HTR-8/SVneo (cell line): ENCODE measurements at places on chromosomes 4 and X.
A peak's percentile ranks its signal among the peaks of the same experiment; 100 is the strongest.

- no peak for DNase-seq
Observed at GRCh38 chr4:27759611-27760575, 899.3 kb downstream of the STIM2 start.

DNA sequence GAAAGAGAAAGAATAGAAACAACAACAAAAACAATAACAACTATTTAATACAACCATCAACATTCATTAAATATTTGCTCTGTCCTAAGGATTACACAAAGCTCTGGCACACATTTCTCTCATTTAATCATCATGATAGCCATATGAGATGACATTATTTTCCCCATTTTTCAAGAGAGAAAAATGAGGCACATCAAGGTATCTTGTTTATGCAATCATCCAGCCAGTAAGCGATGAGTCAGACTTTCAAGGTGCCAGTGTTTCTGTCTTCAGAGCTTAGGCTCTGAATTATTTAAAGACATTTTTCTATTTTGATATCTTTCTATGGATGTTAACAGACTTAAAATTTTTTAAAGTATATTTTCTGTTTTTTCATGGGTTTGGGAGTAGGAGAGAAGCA, 541.8 kb upstream of the SMIM31 start:
- peak; percentile 10 for DNase-seq

DNA sequence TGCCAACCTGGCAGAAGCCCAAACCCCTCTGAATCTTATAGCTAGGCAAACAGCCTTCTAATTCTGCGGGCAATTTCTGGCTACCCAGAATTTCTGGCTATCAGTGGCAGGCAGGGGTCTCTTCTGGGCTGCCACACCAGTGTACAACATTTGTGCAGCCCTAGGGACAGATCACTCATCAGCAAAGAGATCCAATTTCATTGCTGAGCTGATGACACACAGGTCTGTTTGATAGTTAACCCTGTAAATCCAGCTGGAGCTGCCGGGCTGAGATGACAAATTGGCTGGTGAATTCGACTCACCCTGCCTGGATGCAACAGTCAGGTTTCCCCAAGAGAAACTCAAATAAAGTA, 2.4 kb downstream of the MID1 start:
- DNase-seq = peak; percentile 25

- peak; percentile 4 for DNase-seq
Observed at GRCh38 chrX:100413229-100413628, 3.2 kb upstream of the PCDH19 start.

DNA sequence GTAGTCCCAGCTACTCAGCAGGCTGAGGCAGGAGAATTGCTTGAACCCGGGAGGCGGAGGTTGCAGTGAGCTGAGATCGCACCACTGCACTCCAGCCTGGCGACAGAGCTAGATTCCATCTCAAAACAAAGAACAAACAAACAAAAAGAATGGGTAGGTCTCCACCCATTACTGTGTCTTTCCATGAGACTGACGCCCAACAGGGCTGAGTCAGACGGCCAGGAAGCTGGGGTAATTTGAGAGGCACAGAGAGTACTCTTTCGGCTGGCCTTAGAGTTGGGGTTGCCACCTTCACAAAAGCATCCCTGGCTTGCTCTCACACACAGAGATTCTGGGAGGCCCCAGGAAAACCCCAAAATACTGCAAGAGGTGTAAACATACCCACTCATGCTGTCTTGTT, 72.0 kb upstream of the DHRSX start:
- no peak for DNase-seq

DNA sequence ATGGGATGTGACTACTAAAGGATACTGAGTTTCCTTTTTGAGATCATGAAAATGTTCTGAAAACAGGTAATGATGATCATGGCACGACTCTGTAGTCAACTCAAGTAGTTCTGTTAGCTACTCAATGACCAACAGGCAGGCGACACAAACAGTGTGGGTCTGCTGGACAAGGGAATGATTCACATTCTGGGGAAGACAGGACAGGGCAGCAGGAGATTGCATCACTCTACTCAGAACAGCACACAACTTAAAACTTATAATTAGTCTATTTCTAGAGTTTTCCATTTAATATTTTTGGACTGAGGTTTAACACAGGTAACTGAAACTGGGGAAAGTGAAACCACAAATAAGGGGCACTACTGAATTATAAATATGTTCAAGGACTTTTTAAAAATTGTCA, 365.2 kb downstream of the PRDM5 start:
- no peak for DNase-seq

GRCh38 chr4:78669453-78669852, 106.7 kb upstream of the BMP2K start:
- no peak for DNase-seq

DNA sequence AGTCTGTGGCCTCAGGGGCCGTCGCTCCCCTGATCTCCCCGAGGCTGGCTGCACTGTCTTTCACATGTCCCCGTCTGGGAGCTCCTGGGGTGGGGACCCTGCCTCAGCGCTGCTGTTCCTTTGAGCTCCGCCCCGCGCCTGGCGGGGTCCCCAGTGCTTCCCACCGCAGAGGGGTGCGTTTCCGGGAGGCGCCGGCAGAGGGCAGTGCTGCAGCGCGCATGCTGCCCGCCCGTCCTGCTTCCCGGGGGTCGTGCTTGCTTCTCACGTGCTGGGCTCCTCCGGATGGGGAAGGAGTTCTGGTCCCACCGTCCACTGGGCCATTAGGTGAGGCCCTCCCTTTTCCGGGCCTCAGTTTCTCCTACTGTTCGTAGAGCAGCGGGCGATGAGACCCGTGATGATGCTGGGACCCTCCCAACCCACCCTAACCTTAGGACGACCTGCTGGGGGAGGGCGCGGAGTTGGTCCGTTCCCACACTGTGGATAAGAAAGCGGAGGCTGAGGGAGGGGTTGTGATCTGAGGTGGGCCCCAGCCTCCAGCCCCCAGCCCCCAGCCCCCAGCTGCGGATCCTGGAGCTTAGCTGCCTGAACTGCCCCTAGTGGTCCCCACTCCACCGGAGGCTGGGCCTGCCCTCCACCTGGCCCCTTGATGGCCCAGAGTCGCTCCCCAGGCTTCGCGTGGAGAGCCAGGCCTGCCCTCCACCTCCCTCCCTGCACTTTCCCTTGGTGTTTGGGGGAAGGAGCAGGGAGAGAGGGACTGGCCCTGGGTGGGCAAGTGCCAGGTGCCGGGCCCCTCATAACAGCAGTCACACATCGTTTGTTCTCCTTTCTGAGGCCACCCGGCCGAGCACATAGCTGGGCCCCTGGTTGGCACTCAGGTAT, 15.3 kb downstream of the CPZ start:
- DNase-seq = no peak

- peak; percentile 17 for DNase-seq
Observed at GRCh38 chrX:155068165-155068564, 2.8 kb downstream of the CMC4 start.

- DNase-seq = peak; percentile 75
Observed at GRCh38 chrX:13487731-13488505, 81.5 kb upstream of the EGFL6 start.

GRCh38 chr4:2009651-2010233, 968 bp upstream of the NELFA start:
- DNase-seq = peak; percentile 59

DNA sequence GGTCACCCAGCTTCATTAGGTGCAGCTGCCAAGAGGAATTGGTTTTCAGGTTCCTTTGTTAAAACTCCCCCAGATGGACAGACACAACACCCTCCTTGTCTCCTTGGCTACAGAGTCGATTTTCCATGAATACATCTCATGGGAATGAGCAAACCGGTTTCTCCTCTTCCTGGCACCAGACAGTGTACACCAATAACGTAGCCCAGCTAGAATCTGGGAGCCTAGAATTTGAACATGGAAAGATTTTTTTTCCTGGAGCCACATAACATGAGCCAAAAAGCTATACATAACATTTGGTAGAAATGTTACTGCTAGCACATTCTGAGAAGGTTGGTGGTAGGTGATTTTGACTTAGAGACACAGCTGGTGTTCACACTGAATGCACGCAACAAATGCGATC, 62.9 kb upstream of the SLC34A2 start:
- no peak for DNase-seq

- DNase-seq = no peak
Observed at GRCh38 chr4:83603129-83603528, 67.2 kb downstream of the GPAT3 start.

DNA sequence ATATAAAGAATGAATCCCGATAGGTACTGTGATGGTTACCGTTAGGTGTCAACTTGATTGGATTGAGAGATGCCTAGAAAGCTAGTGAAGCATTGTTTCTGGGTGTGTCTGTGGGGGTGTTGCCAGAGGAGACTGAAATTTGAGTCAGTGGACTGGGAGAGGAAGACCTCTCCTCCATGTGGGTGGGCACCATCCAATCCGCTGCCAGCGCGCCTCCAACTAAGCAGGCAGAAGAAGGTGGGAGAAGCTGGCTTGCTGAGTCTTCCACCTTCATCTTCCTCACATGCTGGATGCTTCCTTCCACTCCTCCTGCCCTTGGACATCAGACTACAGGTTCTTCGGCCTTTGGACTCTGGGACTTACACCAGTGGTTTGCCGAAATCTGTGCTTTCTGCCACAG, 40.1 kb downstream of the WFS1 start:
- no peak for DNase-seq

- peak; percentile 22 for DNase-seq
Observed at GRCh38 chr4:138259271-138259670, 17.1 kb upstream of the SLC7A11 start.

- no peak for DNase-seq
Observed at GRCh38 chr4:72179342-72179741, 147.5 kb downstream of the NPFFR2 start.

- DNase-seq = no peak
Observed at GRCh38 chrX:9832811-9833210, 46.6 kb downstream of the SHROOM2 start.

GRCh38 chr4:158384414-158384813, 137.3 kb upstream of the RXFP1 start:
- no peak for DNase-seq

GRCh38 chr4:16225167-16225862, 956 bp downstream of the TAPT1 start:
- DNase-seq = no peak

DNA sequence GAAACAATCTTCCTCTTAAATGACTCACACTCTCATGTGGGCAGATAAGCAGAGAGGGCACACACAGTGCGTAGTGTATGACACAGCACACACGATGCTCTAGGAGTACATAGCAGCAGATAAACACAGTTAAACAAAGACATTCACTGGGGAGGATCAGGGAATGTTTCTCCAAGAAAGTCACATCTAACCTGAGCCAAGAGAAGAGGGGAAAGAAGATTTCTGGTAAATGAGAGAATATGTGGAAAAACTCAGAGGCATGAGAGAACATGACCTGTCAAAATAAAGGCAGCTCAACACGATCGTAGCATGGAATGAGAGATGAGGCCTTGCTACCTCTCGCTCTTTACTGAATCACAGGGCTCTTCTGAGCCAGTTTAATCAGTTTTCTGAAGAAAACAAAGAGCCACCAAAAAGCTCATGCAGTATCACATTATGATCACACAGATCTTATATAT, 251.0 kb downstream of the ANK2 start:
- no peak for DNase-seq

GRCh38 chrX:37287741-37288444, 61.3 kb upstream of the PRRG1 start:
- no peak for DNase-seq

GRCh38 chrX:1041091-1041490, 171.4 kb downstream of the CRLF2 start:
- DNase-seq = no peak

DNA sequence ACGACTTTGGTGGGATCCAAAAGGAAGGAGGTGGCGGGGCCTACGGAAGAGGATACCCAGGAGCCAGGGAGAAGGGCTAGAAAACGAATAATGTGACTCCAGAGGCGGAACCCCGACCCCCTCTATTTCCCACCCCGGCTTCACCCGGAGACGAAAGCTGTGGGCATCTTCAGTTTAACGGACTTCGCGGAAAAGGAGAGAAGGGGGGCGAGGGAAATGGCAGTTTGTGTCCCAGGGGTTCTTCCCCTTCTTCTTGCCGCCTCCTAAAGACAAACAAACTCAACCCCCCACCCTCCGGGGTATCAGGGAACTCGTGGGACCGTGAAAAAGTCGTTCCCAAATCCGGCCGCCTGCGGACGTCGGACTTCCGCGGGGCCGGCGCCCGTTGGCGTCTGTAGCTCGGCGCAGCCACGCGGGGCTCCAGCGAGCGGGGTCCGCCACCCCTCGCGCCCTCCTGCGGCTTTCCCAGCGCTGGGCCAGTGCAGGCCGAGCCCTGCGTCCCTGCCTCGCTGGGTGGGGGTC, 3.6 kb upstream of the LEF1 start:
- no peak for DNase-seq

- no peak for DNase-seq
Observed at GRCh38 chr4:151099976-151100417, 569 bp downstream of the RPS3A start.

DNA sequence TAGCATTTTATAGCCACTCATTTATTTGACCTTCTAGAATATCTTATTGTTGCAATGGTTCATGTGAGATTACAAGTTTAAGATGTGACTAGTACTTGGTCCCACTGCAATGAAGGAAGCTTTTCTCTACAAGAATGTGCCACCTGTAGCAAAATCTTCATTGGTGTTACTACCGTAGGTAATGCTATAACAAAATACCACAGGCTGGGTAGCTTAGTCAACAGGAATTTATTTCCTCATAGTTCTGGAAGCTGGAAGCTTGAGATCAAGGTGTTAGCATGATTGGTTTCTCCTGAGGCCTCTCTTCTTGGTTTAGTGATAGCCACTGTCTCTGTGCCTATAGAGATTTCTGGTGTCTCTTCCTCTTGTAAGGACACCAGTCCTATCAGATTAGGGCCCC, 441.0 kb downstream of the GPM6A start:
- DNase-seq = no peak

DNA sequence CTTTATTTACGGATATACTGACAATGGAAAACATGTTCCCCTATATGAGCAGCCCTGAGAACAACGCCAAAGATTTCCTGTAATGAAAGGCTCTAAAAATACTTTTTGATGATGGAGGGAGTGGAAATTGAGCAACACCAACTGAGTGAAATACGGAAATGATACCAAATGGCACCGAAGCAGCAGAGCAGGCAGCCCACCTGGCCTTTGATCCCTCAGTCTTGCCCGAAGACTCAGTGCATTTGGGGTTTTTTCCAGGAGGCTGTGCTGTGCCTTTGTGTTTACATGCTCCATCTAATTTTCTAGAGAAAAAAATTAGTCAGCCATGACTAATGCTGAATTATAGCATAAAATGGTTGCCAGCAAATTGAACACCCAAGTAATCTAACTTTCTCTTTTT, 169.9 kb upstream of the RBPJ start:
- DNase-seq = no peak

DNA sequence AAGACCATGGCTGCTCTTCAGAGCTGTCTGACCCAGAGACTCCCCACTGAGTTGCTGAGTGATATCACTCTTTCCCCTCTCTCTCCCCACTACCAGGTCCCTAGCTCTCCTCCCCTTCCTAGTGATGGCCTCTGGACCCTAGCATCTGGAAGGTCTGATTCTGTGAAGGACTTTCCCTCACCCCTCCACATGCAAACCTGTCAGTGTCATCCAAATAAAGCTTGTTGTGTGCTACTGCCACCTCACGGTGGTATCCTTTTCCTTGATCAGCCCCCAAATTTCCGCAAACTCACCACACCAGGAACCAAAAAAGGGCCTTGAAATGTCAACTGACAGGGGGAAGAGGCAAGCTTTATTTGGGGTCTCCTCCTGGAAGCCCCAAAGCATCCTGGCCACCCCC, 500.2 kb downstream of the IDS start:
- no peak for DNase-seq
